ENCODE measurements at places on chromosomes 13 and 19. TPM values are rescaled to one million over a fixed set of nuclear protein-coding genes. Genes with fewer than 3 reads are reported as not detected.

RRAS gene
- 60.9 TPM for polyA plus RNA-seq

KLK15 gene
- polyA plus RNA-seq: 0.11 TPM

ZNF440 gene
- polyA plus RNA-seq: 19.0 TPM

GDF15 gene
- 2.2 TPM for polyA plus RNA-seq

KLK13 gene
- polyA plus RNA-seq: 0.89 TPM

CCDC159 gene
- 56.9 TPM for polyA plus RNA-seq

LGALS4 gene
- polyA plus RNA-seq: 6.8 TPM

NAA16 gene
- polyA plus RNA-seq: 23.8 TPM

ACER1 gene
- polyA plus RNA-seq: 2.8 TPM

SLC35E1 gene
- polyA plus RNA-seq: 31.3 TPM

FKRP gene
- 13.5 TPM for polyA plus RNA-seq

ZNF865 gene
- 7.2 TPM for polyA plus RNA-seq

GPR12 gene
- 0.02 TPM for polyA plus RNA-seq

ZNF677 gene
- polyA plus RNA-seq: 13.2 TPM

Measured in thymus (tissue), 14 donors.